ENCODE measurements at places on chromosomes 12 and 14. TPM values are rescaled to one million over a fixed set of nuclear protein-coding genes. Genes with fewer than 3 reads are reported as not detected.

DNA sequence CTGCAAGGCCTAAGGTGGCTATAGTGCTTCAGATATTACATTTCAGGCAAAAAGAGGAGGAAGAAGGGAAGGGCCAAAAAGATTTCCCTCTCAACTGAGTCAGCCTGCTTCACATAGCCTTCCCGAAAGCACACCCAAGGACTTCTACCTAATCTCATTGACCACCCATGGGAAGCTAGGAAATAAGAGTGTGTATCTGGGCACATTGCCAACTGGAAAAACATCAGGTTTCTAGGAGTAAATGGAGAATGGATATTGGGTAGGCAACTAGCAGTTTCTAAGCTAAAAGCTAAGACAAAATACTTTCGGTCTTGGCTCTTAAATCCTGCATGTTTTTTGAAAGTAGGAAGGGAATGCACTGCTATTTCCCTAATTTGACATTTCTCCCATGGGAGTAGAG, 221.7 kb upstream of the GRIP1 start:
- DNase-seq, result no peak

GRCh38 chr12:79098530-79098929, 234.0 kb downstream of the SYT1 start:
- peak; percentile 34 for DNase-seq

DNA sequence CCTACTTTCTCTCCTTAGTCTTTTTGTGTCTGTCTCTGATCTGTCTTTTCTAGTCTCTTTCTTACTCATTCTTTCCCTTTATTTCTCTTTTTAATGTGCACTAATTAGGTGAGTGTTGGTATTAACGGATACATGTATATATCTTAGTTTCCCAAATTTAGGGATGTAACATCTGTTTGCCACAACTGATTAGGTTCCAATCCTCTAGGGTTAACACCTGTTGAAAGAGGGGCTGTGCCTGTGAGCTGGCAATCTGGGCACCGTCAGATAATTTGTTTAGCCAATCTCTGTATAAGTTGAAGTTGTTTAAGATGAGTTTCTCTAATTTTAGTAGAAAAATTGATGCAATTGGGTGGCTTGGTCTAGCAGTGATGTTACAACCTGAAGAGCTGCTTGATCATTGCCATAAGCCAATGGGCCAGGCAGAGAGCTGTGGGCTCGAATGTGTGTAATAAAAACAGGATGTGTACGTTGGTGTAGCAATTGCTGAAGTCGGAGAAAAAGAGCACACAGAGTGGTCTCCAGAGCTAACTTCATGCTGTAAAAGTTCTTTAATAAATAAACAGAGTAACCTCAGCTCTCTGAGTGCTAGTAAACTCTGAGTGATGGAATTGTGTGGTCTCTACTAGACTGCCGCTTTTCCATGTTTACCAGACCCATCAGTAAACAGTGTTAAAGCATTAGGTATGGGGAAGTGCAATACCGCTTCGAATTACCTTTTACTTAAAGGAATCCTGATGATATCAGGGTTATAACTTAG, 18.3 kb upstream of the LYZ start:
- peak; percentile 79 for DNase-seq

GRCh38 chr12:88036353-88036965, 7.3 kb upstream of the C12orf50 start:
- no peak for DNase-seq

DNA sequence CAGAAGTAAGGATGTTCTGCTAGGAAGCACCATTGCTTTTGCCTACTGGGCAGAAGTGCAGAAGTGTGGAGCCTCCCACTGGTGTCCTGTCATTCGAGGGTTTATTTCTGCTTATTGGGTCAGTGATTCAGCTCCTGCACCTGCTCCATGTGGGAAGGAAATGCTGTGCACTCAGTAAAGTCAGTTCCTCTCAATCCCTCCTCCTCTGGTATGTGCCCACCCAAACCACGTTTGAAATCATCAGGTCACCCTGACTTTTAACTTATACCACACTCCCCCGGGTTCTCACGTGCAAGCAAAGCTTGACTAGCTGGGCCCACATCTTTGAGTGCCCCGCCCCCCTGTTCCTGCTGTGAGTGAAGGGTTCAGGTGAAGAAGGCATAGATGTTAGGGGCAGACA, 223.7 kb downstream of the CHST11 start:
- DNase-seq, result no peak

GRCh38 chr12:105076098-105076497, 8.2 kb downstream of the ALDH1L2 start:
- DNase-seq, result peak; percentile 52

Gene RPL10L
- not detected for total RNA-seq

Gene LRRK2
- total RNA-seq, result 1.1 TPM

DNA sequence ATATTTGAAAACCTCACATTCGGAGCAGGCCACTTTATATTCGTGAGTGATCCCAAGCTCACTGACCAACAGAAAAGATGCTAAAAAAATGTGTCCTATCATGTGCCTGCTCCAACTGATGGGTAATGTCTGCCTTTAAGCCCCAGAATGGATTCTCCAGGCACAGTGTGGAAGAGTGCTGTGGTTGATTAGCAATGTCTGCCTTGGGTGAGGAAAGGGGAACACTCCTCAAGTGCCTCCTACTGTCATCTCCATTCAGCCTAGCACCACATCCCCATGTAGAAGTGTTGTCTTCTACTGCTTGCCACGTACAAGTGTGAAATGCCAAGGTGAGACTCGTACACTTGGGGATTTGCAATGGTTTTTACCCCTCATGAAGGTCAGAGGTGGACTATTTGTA, 199.3 kb downstream of the SLC41A2 start:
- no peak for DNase-seq

DNA sequence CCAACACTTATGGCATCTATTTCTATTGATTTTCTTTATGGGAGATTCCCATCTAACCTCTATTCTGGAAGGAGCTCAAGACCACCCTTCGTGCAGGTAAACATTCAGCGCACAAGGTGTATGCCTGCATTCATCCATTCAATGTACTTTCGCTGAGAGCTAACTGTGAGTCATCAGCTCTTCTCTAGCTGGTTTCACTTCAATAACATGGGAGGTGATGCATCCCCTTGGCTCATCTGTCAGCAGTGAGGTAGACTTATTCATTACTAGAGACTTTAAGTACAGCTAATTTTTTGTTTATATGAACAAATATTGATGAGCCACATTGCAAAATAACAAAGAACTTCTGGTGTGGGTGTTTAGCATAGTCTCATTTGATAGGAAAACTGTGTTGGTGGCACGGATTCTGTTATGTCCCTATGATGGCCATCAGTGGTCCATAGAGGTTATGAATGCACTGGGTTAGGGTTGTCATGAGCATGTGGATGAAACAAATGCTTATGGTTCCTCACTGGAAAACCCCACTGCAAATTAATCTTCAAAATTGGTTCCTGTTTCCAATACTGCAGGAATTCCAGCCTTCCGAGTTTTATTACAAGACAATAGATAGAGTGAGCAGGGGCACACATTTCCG, 1151.0 kb downstream of the BCL11B start:
- DNase-seq, result no peak

- DNase-seq, result no peak
These were observed 28.6 kb upstream of the DICER1 start for GRCh38 chr14:95185767-95186392.

DNA sequence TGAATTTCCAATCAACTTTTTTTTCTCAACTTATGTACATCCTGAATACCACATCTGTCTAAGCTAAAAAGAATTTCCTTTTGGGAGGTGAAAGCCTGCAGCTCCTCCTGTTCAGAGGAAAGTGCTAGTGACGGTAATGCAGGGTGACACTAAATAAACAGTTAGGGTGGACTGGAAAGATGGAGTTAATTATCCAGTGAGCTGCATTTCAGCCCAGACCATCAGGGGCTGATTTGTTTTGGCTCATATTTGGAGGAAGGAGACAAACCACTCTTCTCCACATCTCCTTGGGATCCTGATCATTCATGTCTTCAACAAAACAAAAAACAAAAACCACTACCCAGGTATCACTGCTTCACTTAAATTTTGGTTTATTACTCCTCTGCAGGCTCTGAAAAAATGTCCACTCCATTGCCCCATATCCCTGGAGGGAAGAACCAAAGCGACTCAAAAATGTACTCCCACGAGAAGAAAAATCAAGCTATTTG, 5.1 kb upstream of the SIX1 start:
- DNase-seq, result no peak

DNA sequence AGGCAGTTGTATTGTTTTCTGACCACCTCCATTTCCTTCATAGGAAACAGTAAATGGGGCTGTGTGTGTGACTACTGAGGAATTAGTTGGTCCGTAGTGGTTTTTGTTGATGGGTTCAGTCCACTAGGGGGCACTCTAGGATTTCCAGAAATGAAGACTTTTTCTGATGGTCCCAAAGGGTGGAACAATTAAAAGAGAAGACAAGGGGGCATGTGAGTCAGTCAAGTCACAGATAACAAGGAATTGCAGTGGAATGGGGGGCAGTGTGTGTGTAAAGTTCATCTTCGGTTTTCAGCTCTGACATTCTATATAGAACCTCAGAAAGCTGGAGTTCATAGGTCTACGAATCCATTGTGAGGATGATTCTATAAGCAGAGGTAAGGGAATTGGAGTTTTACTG, 186.6 kb upstream of the OR4E1 start:
- peak; percentile 10 for DNase-seq

GRCh38 chr12:121490401-121491281, 90.2 kb downstream of the KDM2B start:
- no peak for DNase-seq

- DNase-seq, result peak; percentile 11
These were observed 48.8 kb upstream of the KRR1 start for GRCh38 chr12:75560167-75560566.

DNA sequence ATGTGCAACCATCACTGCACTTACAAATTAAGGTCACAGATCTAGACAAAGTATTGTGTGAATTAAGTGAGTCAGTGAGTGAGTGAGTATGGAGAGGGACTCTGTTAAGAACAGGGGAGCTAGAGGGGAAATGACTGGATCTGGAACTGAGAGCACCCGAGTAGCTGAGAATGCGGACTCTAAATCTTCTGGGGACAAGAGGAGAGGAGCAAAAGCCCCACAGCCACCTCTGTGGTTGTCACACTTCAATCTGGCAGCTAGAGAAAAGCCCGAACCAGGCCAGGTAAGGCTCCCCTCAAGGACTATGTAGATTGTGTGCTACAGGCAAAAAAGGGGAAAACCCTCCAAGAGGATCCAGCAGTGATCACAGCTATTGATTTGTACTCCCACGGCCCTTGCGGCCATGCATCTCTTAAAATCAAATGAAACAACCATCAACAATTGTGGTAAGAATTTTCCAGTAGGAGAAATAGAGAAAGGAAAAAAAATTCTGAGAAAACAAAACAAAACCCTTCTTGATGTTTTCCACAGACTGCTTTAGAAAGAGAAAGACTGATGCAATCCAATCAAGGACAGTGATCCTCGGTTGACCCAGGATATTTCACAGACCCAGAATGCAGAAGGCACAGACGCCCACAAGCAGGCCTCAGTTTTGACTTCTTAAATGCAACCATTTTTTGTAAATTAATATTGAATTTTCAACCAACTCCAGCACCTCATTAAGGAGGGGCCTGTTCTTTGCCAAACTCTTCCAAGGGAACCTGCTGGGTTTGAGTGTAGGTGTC, 109.6 kb downstream of the SLC38A6 start:
- no peak for DNase-seq

Gene ASB2
- not detected for total RNA-seq

Gene CELA1
- not detected for total RNA-seq

DNA sequence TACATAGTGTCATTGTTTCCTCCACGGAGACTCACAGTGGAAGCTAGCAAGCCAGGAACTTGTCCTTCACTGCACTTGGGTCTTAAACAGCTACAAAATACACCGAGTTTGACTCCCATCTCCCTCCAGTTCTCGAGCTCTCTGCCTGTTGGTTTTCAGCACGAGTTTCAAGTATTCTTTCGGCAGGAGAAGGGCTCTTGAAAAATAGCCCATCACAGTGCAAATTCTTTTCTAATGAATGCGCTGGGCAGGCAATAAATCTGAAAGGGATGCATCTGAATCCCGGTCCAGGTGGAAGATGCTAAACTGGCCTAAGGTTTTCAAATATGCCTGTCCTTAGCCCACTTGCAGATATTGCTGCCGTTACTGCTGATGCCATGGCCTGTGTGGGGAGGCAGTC, 173.9 kb downstream of the CACNA1C start:
- DNase-seq, result no peak

Measured in H4 (cell line).